ENCODE measurements at places on chromosomes 3 and 15.
A peak's percentile ranks its signal among the peaks of the same experiment; 100 is the strongest.

- DNase-seq, result peak; percentile 26
Measured at GRCh38 chr3:9784965-9785364, 7.3 kb downstream of the TADA3 start.

GRCh38 chr3:119206611-119207511 lies 33.5 kb downstream of the UPK1B start:
- DNase-seq, result no peak

GRCh38 chr3:23723930-23724329 lies 81.8 kb upstream of the UBE2E1 start:
- DNase-seq, result no peak

DNA sequence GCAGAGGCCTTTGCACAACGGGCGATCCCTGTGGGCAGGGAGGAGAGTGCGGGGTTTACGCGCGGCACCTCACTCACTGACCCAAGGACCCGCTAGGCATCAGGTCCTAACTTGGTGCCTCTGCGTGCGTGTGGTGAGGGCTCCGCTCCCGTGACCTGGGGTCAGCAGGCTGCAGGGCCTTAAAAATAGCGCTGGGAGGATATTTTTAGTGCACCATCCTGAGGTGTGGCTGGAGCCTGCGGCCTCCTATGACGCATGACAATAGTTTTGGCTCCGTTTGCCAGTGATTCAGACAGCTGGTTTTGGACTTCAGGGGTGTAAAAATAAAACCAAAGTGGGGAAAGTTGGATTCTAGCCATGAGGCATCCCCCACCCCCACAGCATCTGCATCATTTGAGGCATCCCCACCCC lies 139.0 kb downstream of the FAM43A start:
- DNase-seq, result no peak

GRCh38 chr15:70752193-70752635 lies 11.1 kb downstream of the UACA start:
- DNase-seq, result no peak

DNA sequence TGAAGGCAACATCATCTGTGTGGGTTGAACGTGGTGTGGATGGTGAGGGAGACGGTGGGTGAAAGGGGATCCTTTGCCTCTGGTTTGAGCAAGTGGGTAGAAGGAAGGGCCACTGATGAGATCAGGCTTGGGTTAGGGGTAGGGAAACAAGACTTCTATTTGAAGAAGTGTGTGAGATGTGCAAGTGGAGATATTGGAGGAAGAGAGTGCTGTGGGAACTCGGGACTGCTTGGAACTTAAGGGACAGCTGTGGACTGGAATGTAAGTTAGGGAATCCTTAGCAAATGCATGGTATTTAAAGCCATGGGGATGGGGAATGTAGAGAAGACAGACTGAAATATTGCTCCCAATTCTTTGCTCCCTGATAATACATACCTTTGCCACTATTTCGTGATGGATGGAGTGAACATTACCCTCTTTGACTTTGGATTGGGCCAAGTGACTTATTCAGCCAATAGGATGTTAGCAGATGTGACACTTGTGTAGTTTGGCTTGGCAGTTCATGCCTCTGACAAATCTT lies 30.2 kb upstream of the AMOTL2 start:
- no peak for DNase-seq

DNA sequence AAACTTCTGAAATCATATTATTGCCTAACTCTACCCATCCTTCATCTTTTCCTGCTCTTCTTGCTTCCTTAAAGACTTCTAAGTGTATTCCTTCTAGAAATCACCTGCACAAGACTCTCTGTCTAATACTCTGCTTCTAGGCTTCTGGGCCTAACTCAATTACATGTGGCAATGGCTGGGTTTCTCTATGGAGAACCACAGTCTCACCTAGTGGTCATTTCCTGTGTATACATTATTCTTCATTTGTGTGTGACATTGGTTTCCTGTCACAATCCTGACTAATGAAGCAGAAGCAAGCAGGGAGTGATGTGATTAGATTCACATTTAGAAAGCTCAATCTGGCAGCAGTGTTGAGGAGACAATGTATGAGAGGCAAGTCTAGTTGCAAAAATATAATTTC lies 16.9 kb upstream of the CLDN1 start:
- DNase-seq, result no peak

DNA sequence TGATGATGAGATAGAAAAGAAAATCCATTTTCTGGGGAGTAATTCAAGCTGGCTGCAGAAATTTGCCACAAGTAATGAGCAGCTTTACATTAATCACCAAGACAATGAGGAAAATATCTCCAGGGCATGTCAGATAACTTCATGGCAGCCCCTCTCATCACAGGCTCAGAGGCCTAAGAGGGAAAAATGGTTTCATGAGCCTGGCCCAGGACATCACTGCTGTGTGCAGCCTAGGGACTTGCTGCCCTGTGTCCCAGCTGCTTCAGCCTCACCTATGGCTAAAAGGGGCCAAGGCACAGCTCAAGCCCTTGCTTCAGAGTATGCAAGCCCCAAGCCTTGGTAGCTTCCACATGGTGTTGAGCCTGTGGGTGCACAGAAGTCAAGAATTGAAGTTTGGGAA lies 161.7 kb downstream of the OPA1 start:
- no peak for DNase-seq

- no peak for DNase-seq
Measured at GRCh38 chr3:194166682-194167479, 30.9 kb downstream of the HES1 start.

DNA sequence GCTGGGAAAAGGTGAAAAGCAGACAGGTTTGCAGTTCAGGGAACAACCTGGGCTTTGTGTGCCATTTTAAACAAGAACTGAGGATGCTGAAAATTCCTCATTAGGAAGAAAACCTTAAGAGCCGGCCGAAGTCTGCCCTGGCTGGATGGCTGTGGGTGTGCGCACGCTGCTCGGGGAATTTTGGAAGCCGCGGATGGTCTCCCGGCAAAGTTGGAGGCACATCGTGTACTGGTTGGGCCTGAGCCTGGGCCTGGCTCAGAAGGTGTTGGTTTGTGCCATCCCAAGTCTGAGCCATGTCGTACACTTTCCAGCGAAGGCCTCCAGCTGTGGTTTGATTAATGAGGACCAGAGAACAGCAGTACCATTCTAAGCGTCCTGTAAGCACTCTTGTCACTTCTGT lies 188.2 kb downstream of the ATP10A start:
- DNase-seq, result no peak

GRCh38 chr15:100898152-100898490 lies 18.5 kb downstream of the ALDH1A3 start:
- no peak for DNase-seq

Data from fibroblast of the conjunctiva (primary cell).